Stimulated activated CD4-positive, alpha-beta T cell treated with anti-CD3 and anti-CD28 coated beads, Interleukin-12 subunit alpha, Interleukin-12 subunit beta, amount 100 ng/mL, for 24 hours (primary cell): ENCODE measurements at places on chromosomes 5 and 9.

DNA sequence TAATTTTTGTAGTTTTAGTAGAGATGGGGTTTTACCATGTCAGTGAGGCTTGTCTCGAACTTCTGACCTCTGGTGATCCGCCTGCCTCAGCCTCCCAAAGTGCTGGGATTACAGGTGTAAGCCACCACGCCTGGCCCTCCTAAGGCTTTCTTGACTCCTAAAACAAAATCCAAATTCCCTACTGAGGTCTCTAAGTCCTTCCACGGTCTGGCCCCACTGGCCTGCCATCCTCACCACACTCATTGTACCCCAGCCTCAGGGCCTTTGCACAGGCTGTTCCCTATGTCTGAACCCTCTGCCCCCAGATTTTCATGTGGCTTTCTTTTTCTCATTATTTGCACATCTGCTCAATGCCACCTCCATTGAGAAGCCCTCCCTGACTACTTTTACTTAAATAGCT is 34.7 kb upstream of the MVB12B start:
- DNase-seq: no peak

DNA sequence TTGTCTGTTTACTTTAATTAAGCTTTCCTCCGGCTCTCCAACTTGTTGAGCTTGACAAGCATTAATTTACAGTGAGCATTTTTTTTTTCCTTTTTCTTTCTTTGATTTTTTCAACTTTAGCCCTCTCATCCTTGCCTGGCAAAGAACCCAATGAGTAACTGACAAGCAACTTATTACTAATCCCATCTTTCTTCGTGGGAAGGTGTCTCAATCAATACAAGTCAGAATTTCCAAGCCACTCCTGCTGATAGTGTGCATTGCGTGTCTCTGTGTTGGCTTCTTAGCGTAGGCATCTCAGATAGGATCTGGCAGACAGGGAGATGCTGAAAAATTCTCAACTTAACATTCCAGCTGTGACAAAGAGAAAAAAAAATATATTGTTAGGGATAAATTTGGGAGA is 527.7 kb upstream of the WWC1 start:
- DNase-seq: no peak

DNA sequence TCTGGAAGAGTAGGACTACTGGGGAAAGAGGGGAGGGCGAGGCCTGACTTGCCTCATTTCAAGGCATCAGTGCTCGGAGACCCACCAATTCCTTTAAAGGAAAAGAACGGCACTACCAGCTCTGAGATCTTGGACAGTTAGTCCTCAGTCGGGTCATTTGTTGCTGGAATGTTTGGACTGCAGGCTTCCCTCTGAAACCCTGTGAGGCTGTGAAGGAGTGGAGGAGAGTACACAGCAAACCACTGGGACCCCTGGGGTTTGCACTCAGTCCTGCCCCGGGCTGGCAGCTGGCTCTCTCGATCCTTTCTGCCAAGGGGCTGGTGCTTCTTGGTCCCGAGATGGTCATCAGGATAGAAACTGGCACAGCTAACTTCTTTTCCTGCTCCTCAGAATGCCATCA is 194.5 kb downstream of the TRIO start:
- no peak for DNase-seq

GRCh38 chr5:150599917-150600511 is 40.4 kb upstream of the SYNPO start:
- DNase-seq: no peak

GRCh38 chr5:96629774-96630173 is 32.4 kb upstream of the CAST start:
- no peak for DNase-seq

GRCh38 chr5:100772548-100772947 is 130.5 kb downstream of the ST8SIA4 start:
- DNase-seq: no peak

GRCh38 chr9:136232969-136233368 is 12.6 kb downstream of the QSOX2 start:
- no peak for DNase-seq

DNA sequence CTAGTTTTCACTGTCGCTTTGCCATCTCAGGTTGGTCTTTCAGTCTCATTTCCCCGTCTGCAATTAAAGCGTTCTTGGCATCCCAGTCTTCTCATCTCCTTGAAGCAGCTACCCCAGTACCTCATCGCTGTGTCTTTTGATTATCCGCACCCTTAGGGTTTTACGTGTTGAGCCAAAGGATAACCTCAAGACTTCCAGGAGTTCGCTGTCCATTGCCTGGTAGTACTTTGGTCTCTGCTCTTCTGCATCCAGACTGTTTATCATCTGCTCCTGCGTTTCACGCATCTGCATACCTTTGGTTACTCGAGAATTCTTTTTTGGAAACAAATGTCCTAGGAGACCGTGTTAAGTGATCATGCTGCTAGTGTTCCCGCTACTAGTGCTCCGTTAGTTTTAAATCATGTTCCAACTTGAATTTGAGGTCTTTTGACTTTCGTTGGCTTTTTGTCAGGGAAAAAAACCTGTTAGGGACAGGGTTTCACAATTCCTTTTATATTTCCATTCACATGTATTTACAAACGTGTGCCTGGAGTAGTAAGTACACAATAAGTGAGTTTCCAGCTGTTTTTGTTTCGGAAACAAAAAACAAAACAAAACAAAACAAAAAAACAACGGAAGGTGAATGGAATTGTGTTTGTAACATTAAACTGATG is 888 bp downstream of the RABGAP1 start:
- DNase-seq: no peak

DNA sequence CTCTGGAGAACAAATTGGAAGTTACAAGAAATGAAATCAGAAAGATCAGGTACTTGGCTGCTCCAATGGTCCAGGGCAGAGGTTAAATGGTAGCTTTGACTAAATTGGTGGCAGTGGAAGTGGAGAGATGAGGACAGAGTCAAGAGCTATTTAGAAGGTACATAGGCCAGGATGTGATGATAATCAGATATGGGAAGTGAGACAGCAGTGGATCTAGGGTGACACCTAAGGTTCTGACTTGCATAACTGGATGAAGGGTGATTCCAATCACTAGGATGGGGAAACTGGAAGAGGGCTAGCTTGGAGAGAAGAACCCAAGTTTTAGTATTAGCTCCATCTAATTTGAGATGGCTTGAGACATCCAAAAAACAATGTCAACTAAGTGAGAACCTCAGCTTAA is 24.0 kb upstream of the NDUFB6 start:
- no peak for DNase-seq

DNA sequence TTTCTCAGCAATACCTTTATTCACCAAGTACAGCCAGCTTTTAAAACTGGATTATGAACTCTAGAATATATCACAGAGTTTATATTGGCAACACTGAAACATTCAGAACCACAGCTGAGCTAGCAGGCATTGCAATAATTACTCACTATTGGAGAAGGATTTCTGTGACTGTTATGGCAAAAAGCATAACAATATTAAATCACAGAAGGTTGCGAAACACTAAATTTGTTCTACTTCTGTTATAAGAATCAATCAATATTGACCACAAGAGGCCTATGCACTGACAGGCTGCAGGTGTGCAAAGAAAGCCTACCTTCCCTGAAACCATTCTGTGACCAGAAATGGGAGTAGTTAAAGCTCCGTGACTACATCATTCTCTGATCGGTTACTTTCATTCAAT is 59.2 kb downstream of the AP3B1 start:
- DNase-seq: no peak

- no peak for DNase-seq
Measured at GRCh38 chr5:143041461-143041860, 271.3 kb downstream of the ARHGAP26 start.

DNA sequence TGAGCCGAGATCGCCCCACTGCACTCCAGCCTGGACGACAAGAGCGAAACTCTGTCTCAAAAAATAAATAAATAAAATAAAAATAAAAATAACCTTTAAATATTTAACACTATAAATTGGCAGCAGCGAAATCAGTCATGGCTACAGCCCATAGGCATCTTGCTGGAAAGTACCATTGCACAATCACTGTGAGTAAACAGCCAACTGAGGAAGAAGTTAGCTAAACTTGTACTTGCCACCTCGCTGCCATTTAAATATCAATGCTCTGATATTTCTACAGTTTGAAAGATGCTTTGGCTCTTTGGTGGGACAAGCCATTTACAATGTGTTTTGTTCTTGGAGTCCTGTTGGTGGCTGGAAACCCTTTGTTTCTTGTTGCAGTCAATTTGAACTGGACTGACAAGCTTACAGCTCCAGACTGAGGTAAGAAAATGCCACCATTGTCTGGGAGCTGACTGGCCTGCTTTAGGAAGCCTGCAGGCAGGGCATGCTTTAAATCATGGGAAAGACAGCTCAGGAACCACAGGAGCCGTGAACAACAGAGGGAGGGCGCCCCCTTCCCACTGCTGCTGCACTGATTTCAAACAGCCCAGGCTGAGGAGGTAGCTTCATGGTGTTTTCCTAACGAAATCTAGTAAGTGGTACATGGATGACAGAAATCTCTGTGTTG is 322.8 kb upstream of the RFX3 start:
- DNase-seq: no peak

DNA sequence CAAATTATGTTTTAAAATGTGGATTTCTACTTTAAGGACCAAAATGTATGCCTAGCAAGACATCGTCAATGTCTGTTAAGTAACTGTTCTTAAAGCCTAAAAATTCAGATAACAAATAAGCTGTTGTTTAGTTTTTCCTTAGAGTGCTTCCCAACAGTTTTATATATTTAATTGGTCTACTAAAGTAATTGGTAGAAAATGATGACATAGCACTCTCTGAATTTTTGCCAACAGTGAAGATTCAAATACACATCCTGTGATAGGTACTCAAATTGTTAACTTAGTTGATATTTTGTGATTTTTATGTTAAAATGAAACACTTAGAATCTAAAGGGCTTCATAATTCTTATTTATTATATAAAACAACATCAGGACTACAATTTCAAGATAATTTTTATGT is 107.5 kb downstream of the TMEM232 start:
- no peak for DNase-seq
